CD4-positive, alpha-beta T cell treated with Interleukin-1 beta for 1 hour (primary cell): ENCODE measurements at places on chromosomes 6 and 20.
A peak's percentile ranks its signal among the peaks of the same experiment; 100 is the strongest.

- DNase-seq: no peak
These were observed 9.7 kb upstream of the CD40 start for GRCh38 chr20:46108435-46108841.

GRCh38 chr6:55069132-55069781 lies 105.1 kb upstream of the HCRTR2 start:
- DNase-seq: no peak

DNA sequence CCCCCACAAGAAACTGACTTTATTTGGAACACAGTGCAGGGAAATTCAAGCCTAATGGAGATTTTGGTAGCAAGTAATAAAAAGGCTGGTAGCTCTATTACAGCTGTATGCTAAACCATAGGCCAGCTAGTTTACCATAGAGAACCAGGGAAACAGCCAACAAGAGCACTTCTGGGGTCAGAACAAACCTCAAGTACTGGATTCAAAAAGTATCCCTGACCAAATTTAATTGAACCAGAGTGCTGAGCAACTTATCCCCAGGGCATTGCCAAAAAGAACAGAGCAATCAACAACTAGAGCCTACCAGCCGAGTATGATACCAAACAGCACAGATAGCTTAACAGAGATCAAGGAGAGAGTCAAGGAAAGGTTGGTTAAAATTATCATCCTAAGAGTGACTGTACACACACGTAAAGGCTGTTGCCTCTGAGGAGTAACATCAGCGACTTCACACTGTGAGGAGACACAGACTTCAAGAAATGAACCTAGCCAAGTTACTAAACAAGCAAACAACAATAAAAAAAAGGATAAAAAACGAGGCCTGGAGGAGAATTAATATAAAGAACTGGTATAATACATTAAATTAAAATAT lies 11.5 kb upstream of the ASF1A start:
- no peak for DNase-seq

- no peak for DNase-seq
These were observed 83.4 kb downstream of the EYA2 start for GRCh38 chr20:46977909-46978588.

DNA sequence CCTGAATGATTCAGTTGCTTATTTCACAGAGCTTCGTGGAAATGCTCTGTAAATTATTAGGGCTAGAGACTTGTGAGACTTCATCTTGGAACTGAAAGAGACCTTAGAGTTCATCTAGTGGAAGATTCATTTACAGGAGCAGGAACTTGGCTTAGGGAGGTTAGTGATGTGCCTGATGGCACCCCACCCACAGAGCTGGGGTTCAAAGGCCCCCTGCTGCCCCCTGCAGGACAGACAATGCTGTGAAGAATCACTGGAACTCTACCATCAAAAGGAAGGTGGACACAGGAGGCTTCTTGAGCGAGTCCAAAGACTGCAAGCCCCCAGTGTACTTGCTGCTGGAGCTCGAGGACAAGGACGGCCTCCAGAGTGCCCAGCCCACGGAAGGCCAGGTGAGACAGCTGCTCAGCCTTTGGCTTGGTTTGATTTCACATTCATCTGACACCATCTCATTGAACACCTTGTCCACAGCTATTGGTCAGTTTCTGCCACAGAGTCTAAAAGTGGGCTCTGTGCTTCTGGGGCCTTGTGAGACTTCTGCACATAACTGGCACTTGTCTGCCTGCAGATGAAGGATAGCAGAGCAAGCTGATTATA lies 25.1 kb downstream of the MYBL2 start:
- DNase-seq: peak; percentile 55

DNA sequence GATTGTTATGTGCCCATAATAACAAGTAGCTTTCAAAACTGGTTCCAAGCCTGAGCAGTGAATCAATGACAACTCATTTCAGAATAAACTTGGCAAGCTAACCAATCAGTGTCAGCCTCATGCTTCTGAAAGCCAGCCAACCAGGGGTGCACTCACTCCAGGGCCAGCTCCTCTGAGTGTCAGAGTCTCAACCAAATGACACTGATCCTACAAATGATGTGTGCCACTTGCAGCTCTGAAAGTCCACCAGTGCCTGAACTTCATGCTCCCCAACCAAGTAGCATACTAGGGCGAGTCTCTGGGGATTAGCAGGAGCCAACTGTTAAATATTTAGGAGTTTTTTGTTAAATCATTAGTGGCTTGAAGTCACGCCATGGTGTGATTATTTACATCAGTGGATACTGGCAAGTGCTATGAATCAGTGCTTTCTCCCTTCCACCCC lies 4.5 kb downstream of the IYD start:
- no peak for DNase-seq

- no peak for DNase-seq
These were observed 219.3 kb upstream of the THBS2 start for GRCh38 chr6:169472786-169473416.

GRCh38 chr6:61950811-61951210 lies 335.2 kb downstream of the KHDRBS2 start:
- no peak for DNase-seq

GRCh38 chr6:63553208-63553607 lies 19.1 kb upstream of the LOC128125822 start:
- DNase-seq: no peak

DNA sequence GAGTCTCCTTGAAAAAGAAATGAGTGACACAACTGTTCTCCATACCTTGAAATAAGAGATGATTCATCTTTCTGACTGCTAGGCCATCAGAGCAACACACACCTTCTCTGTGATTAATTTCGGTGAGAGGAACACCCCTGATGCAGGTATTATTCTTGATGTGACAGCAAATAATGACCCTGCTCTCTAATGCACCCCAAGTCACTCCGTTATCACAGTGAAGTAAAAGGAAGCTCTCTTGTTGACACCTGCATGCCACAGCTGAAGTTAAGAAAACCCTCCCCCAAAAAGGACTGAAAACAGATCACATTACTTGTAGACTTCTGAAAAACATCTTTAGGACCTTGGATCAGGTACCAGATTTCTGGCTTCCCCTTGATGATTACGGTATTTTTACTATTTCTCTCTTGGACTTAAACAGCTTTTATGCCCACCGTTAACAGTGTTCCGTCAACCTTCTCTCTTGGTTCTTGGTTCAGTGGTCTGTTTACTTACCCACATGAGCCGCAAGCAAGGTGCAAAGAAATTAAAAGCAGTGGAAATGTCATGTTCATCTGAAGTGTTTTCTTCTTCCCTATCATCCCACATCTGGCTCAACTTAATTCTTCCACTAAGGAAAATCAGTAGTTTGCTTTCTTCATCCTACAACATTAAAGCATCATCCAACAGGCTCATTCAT lies 249.7 kb downstream of the GMPR start:
- no peak for DNase-seq

GRCh38 chr6:34425498-34426410 lies at the start of gene RPS10:
Gene RPS10 (minus strand): TSS chr6:34426069. CDS start chr6:34425221, 848 bp downstream.
- DNase-seq: peak; percentile 91

GRCh38 chr20:44223721-44224120 lies 13.2 kb upstream of the OSER1 start:
- no peak for DNase-seq

- DNase-seq: peak; percentile 31
These were observed 185 bp upstream of the TNFRSF6B start for GRCh38 chr20:63696306-63696627.

GRCh38 chr20:40643891-40644290 lies 45.1 kb downstream of the MAFB start:
- no peak for DNase-seq

GRCh38 chr6:20769631-20770030 lies 235.4 kb downstream of the CDKAL1 start:
- DNase-seq: no peak

GRCh38 chr6:106360410-106360988 lies at the start of gene CRYBG1:
Gene CRYBG1 (plus strand): TSS chr6:106360717. CDS start chr6:106360909, 192 bp downstream.
- peak; percentile 77 for DNase-seq

- DNase-seq: no peak
These were observed 155.7 kb upstream of the EYA4 start for GRCh38 chr6:133085471-133085870.

GRCh38 chr6:159180001-159180400 lies 10.8 kb downstream of the FNDC1 start:
- no peak for DNase-seq

DNA sequence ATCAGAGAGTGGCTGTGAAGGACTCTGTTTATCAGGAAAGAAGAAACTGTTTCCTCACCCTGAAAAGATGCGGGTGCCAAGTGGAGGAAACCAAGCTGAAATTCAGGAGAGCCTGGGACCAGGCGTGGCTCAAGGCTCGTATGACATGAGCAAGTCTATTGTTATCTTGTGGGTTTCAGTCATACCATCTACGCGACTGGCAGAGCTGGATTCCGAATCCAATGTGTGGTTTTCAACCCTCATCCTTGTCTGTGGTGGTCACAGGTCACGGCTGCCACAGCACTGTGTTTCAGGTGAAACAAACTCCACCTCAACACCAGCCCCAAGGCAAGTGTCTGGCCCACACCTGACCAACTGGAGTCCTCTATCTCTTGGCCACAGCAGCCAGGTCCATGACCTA lies 9.1 kb downstream of the MC3R start:
- DNase-seq: no peak

DNA sequence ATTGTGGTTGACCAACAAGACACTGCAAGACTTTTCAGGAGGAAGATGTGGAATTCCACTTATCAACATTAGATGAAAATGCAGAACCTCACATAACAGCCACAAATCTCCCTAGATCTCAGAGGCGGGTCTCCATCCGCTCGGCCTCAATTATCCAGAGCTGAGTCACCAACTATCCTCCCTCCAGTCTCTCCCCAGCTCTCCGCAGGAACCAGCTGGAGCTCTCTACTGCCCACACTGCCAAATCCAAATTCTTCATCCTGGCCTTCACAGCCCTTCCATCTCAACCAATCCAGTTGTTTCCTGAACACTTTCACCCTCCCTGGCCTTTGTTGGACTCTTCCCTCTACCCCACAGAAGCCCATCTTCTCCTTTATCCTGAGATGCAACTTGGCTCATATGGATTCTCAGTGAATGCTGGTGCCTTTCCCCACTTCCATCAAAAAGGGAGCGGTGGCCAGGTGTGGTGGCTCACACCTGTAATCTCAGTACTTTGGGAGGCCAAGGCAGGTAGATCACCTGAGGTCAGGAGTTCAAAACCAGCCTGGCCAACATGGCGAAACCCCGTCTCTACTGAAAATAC lies 3.5 kb upstream of the TGIF2 start:
- no peak for DNase-seq

GRCh38 chr6:138568997-138569396 lies 69.7 kb upstream of the NHSL1 start:
- no peak for DNase-seq

GRCh38 chr20:17782768-17783167 lies 83.0 kb downstream of the BANF2 start:
- no peak for DNase-seq

- DNase-seq: no peak
These were observed 8.9 kb downstream of the GFOD1 start for GRCh38 chr6:13478525-13478966.

DNA sequence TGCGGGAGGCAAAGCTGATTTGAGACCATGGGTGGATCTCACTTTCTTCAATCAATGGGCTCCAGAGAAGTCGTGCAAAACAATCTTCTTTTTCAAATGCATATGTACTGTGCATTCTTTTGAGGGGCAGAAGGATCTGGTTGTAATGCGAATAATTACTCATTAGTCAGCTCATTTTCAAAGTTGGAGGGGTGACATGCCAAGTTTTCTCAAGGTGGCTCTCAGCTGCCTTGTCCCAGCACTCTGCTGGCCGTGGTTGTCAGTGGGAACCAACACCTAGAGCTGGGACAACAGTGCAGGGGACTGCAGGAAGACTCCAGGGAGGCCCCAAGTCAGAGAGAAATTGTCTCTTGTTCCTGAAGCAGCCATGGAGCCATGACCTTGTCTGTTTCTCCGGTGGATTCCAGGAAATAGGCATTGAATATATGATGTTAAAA lies 25.3 kb downstream of the MYT1 start:
- DNase-seq: no peak

DNA sequence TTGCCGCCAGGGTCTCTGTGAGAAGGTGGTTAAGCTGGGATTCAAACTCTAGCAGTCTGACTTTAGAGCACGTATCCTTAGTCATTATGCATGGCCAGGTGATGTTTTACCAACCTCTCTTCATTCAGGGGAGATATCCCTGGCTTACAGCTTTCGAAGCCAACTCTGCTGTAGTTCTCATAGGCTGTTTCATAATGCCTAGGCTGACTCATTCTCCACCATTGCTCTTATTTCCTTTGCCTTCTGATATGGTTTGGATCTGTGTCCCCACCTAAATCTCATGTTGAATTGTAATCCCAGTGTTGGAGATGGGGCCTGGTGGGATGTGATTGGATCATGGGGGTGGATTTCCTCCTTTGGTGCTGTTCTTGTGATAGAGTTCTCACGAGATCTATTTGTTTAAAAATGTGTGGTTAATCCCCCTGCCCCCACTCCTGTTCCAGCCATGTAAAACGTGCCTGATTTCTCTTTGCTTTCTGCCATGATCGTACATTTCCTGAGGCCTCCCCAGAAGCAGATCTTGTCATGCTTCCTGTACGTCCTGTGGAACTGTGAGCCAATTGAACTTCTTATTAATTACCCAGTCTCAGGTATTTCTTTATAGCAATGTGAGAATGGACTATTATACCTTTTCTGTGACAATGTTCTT lies 94.6 kb upstream of the MAN1A1 start:
- no peak for DNase-seq
